ENCODE measurements at places on chromosomes 6 and 20. TPM values are rescaled to one million over a fixed set of nuclear protein-coding genes. Genes with fewer than 3 reads are reported as not detected.

NRN1 gene
- 7.9 TPM for total RNA-seq

FAM8A1 gene
- total RNA-seq = 11.0 TPM

MUC22 gene
- total RNA-seq = not detected

HCRTR2 gene
- not detected for total RNA-seq

SLC17A3 gene
- total RNA-seq = not detected

KCNG1 gene
- not detected for total RNA-seq

All from Karpas-422 (cell line).